Nephron progenitor cell (in vitro differentiated cells): ENCODE measurements at places on chromosomes 11 and 22.

- no peak for DNase-seq
- no peak overlapping the region for H3K27ac ChIP-seq
- peaks cover 27% of the 10 kb centered on the region for H3K36me3 ChIP-seq
- no peak overlapping the region for H3K4me3 ChIP-seq
- H3K27me3 ChIP-seq: peaks cover under 1% of the 10 kb centered on the region
Measured at GRCh38 chr22:25688627-25689026, 53.4 kb upstream of the MYO18B start.

- peak overlapping the region; percentile 69 for H3K4me3 ChIP-seq
- H3K36me3 ChIP-seq: no peaks in the 10 kb centered on the region
- H3K27ac ChIP-seq: peak overlapping the region; percentile 94
Measured at GRCh38 chr22:23218053-23218866, 38.0 kb downstream of the BCR start.

GRCh38 chr22:40023341-40023841 lies 28.6 kb downstream of the FAM83F start:
- peaks cover 20% of the 10 kb centered on the region for H3K4me1 ChIP-seq
- no peak overlapping the region for H3K27ac ChIP-seq
- H3K36me3 ChIP-seq: no peaks in the 10 kb centered on the region
- H3K4me3 ChIP-seq: no peak overlapping the region
- H3K27me3 ChIP-seq: peaks cover 9% of the 10 kb centered on the region

GRCh38 chr11:12922980-12923507 lies 86.1 kb upstream of the RASSF10 start:
- H3K27me3 ChIP-seq: no peaks in the 10 kb centered on the region
- DNase-seq: no peak
- H3K27ac ChIP-seq: peak overlapping the region; percentile 58
- H3K36me3 ChIP-seq: peaks cover 16% of the 10 kb centered on the region
- H3K4me1 ChIP-seq: no peaks in the 10 kb centered on the region

DNA sequence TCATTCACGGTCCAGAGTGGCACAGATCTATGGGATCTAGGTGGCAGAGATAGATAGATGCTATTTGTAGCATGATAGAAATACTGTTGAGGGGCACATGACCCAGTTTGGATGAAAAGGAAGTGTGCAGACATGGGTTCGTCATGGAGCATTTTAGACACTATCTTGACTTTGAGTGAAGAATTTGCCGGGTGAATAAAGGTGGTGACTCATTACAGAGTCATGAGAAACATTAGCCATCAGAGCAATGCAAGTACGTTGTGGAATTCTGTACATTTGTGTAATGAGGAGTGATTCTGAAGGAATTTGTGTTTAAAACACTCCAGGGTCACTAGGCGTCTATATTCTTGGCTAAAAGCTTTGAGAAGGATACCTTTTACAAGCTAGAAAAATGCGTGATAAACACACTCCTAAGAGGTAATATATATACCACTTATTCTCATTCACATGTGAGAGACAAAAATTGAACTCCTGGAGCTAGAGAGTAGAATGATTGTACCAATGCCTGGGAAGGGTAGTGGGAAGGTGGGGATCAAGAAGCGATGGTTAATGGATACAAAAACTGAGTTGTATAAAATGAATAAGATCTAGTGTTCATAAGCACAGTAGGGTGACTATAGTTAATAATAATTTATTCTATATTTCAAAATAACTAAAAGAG lies 593.7 kb upstream of the LUZP2 start:
- DNase-seq: no peak
- H3K36me3 ChIP-seq: no peaks in the 10 kb centered on the region
- H3K4me1 ChIP-seq: no peaks in the 10 kb centered on the region
- no peak overlapping the region for H3K4me3 ChIP-seq
- H3K27ac ChIP-seq: no peak overlapping the region
- H3K27me3 ChIP-seq: no peaks in the 10 kb centered on the region

GRCh38 chr11:101862391-101863233 lies 52.2 kb upstream of the CEP126 start:
- H3K27ac ChIP-seq: no peak overlapping the region
- DNase-seq: peak; percentile 6
- peaks cover 3% of the 10 kb centered on the region for H3K27me3 ChIP-seq
- peaks cover 11% of the 10 kb centered on the region for H3K36me3 ChIP-seq
- peaks cover 13% of the 10 kb centered on the region for H3K4me1 ChIP-seq

GRCh38 chr11:117786135-117786870 lies 10.7 kb downstream of the DSCAML1 start:
- H3K4me3 ChIP-seq: no peak overlapping the region
- H3K27me3 ChIP-seq: peaks cover 86% of the 10 kb centered on the region
- no peaks in the 10 kb centered on the region for H3K36me3 ChIP-seq
- H3K4me1 ChIP-seq: peaks cover 30% of the 10 kb centered on the region
- DNase-seq: peak; percentile 23

GRCh38 chr11:35579557-35580396 lies 38.5 kb upstream of the FJX1 start:
- H3K27ac ChIP-seq: peak overlapping the region; percentile 68
- H3K36me3 ChIP-seq: peaks cover 8% of the 10 kb centered on the region

DNA sequence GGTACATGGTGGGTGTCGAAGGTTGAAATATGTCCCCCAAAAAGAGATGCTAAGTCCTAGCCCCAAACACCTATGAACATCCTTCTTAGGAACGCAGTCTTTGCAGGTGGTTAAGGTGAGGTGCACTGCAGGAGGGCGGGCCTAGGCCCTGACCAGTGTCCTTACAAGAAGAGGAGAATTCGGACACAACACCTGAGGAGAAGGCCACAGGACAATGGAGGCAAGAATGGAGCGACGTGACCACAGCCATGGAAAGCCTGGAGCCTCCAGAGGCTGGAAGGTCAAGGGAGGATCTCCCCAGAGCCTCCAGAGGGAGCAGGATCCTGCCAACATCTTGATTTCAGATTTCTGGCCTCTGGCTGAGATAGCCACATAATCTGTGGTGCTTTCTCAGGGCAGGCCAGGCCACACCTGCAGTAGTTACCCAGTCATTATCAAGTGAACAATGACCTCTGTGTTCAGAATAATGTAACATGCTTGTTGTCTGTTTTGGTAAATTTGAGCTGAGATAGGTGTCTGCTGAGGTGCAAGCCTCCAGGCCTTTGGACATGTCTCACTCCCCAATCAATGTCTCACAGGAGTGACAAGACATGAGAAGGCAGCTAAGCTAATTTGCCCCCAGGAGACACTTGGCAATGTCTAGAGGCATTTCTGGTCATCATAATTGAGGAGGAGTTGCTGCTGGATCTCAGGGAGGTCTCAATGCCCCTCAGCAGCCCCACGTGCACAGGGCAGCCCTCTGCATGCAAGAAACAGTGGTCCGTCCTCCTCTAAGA lies 498.9 kb downstream of the BRD1 start:
- H3K27ac ChIP-seq: no peak overlapping the region
- peaks cover 25% of the 10 kb centered on the region for H3K27me3 ChIP-seq
- DNase-seq: no peak
- no peak overlapping the region for H3K4me3 ChIP-seq
- H3K36me3 ChIP-seq: no peaks in the 10 kb centered on the region
